ENCODE measurements at places on chromosomes 5 and 9. TPM values are rescaled to one million over a fixed set of nuclear protein-coding genes. Genes with fewer than 3 reads are reported as not detected.

Gene INSL4
- polyA plus RNA-seq, result not detected

Gene IL11RA
- 60.9 TPM for polyA plus RNA-seq

DNA sequence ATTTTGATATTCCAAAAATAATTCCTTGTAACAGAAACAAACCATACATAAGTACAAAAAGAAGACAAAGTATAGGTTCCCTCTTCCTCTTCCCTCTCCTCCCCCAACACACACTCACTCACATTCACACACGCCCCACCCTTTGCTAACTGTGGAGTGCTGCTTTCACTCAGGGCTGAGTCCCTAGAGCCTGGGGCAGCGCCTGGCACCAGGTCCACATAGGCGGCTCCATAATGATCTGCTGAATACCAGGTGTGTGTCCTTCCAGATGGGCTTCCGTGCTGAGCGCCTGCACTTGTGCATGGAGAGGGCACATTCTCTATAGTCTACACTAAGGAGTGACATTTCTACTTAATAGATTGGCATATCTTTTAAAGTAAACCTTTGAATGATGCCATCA lies 3.7 kb downstream of the SEMA4D start:
- H3K27ac ChIP-seq, result no peak overlapping the region
- H3K27me3 ChIP-seq, result no peaks in the 10 kb centered on the region
- DNase-seq, result no peak
- H3K4me3 ChIP-seq, result no peak overlapping the region

GRCh38 chr5:37715361-37715760 lies 124.5 kb downstream of the GDNF start:
- peaks cover 20% of the 10 kb centered on the region for H3K4me1 ChIP-seq
- no peaks in the 10 kb centered on the region for H3K27me3 ChIP-seq
- H3K36me3 ChIP-seq, result no peaks in the 10 kb centered on the region
- no peak overlapping the region for H3K4me3 ChIP-seq
- H3K27ac ChIP-seq, result no peak overlapping the region

DNA sequence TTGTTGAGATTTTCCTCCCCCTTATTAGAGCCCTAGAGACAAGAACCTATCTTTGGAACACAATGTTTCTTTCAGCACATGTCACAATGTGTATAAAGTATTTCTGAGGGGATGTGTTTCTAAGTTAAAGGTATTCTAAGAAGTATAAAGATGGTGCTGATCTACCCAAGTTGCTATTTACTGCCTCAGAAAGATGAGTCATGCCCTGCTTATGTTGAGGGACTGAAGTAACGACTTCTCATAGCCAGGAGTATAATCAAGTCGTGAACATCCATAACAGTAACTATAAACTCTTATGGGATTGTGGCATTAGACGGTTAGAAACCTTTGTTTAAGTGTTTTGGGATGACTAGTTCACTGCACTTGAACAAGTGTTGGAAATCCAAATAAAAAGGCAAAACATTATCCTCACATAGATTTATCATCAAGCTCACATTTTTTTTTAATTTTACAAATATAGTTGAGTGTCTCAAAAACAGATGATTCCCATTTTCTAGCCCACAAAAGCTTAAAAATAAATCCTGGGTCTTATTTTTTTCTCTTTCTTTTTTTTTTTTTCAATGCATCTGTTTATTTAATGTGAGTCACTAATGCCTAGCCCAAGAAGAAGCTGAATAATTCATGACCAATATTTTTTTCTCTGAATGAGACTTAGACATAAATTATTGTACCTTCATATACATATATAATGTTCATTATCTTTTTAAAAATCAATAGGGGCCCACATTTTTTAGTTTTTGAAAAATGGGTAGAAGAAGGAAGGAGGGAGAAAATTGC lies 12.2 kb upstream of the TMEM252 start:
- no peak for DNase-seq
- H3K27ac ChIP-seq, result no peak overlapping the region
- H3K4me1 ChIP-seq, result peaks cover 18% of the 10 kb centered on the region
- no peaks in the 10 kb centered on the region for H3K36me3 ChIP-seq

DNA sequence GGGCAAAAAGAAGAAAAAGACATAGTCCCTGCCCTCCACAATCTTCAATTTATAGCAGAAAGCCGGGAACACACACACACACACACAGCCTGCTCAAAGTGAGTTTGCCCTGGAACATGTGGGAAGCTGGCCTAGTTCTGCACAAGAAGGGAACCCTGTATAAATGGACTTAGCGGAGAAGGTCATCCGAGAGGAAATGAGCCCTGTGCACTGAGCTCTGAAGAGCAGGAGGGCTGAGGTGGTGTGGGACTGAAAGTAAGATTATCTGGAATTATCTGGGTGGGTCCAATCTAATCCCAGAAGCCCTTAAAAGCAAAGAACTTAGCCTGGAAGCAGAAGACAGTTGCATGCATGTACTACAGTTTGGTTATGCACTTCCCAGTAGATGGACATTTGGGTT lies 90.0 kb upstream of the CTSV start:
- H3K27ac ChIP-seq, result no peak overlapping the region
- no peaks in the 10 kb centered on the region for H3K36me3 ChIP-seq
- no peak for DNase-seq
- peaks cover 4% of the 10 kb centered on the region for H3K4me1 ChIP-seq

All from large intestine (tissue), 12 donors.